ENCODE measurements at places on chromosomes 1 and 21.

DNA sequence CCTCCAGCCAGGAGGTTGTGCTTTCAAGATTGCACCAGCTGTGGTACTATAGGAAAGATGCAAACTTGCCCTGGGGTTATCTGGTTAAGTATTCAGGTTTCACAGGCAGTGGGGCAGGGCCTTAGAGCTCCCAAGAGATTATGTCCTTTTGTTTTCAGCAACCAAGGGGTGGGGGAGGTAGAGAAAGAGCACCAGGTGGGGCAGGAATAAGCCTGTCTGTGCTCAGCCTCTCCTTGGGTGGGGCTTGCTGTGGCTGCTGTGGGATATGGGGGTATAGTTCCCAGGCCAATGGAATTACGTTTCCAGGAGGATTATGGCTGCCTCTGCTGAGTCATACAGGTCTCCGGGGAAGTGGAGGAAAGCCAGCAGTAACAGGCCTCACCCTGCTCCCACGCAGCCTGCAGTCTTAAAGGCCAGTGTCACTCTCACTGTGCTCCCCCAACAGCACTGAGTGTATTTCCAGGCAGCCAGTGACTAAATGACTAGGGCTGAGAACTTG lies 508.6 kb downstream of the RWDD3 start:
- DNase-seq: peak; percentile 25

DNA sequence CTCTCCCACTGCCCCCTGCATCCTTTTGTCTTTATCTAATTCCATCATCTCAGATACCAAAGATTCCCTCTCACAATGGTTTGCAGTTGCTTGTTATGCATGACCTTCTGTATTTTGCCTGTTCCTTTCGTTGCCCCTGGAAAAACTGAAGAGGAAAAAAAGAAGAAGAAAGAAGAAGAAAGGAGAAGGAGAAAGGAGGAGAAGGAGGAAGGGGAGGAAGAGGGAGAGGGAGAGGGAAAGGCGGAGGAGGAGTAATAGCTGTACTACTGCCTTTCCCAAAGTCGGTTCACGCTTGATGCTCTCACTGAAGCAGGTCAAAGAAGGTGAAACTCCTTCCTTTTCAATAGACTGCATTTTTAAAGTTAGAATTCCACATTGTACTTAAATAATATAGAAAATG lies 513.8 kb downstream of the PTPRC start:
- no peak for DNase-seq

- DNase-seq: no peak
Observed at GRCh38 chr21:25912402-25912746, 177.6 kb downstream of the GABPA start.

- no peak for DNase-seq
Observed at GRCh38 chr1:7009741-7010525, 224.7 kb downstream of the CAMTA1 start.

DNA sequence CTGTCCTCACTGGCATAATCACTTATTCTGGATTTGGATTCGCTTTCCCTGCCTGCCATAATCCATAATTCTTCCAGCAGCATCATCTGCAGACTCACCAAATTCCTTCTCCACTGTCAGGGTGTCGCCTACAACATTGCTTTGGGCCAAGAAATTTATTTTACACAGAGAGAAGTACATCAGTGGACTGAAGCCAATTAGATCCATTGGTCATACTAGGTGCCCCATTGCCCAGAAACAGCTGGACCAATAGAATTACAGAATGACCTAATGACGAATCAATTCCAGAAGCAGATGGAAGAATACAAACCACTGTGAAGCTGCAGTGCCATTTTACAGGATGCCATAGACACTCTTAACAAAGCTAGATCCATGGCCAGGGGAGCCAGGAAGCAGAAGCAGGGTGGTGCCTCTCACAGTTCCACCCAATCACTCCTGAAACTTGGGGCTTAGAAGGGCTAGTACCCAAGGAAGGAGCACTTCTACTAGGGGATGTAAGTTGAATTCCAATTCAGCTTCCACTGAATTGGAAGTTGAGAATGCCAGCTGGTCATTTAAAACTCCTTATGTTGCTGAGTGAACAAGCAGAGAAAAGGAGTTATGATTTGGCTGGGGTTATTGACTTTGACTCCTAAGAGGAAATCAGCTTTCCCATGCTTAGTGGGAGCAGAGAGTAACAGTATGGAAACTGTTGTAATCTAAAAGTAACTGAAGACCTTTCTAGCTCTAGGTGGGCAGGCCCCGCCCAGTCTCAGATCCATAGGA lies 44.0 kb downstream of the EDN2 start:
- no peak for DNase-seq

- no peak for DNase-seq
Observed at GRCh38 chr1:117607471-117607870, 1.6 kb downstream of the TENT5C start.

- DNase-seq: no peak
Observed at GRCh38 chr1:97451046-97451826, 469.6 kb downstream of the DPYD start.

DNA sequence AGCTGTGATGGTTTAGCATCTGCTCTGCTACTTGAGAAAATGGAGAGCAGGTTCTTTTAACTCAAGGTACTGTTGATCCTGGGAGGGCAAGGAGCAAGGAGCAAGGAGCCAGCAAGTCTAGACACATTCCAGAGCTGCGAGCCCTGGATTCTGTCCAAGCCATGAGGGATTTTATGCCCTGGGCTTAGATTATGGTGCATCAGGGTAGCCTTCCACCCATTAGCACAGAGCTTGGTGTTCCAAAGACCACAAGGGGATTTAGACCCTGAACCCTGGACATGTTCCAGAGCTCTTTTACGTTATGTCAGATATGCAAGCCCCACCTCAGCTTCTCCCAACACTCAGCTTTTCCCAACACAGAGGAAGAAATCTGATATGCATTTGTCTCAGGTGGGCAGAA lies 2.0 kb upstream of the OR14I1 start:
- no peak for DNase-seq

DNA sequence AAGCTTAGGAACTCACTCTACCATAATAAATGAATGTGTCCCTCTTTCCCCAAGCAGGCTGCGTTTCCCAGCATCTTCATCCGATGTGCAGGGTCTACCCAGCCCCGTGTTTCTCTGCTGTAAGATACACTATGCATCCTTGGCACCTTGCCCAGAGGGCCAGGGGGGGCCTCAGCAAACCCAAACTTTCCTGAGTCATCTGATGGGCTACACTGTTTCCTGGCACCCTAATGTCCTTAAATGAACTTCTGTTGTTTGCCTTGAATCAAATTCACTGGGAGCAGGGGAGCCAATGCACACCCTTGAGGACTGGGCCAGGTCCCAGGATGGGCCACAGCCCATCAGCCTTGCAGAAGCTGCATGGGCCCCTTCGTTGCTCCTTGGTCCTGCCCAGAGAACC lies 145.5 kb downstream of the IGSF21 start:
- no peak for DNase-seq

DNA sequence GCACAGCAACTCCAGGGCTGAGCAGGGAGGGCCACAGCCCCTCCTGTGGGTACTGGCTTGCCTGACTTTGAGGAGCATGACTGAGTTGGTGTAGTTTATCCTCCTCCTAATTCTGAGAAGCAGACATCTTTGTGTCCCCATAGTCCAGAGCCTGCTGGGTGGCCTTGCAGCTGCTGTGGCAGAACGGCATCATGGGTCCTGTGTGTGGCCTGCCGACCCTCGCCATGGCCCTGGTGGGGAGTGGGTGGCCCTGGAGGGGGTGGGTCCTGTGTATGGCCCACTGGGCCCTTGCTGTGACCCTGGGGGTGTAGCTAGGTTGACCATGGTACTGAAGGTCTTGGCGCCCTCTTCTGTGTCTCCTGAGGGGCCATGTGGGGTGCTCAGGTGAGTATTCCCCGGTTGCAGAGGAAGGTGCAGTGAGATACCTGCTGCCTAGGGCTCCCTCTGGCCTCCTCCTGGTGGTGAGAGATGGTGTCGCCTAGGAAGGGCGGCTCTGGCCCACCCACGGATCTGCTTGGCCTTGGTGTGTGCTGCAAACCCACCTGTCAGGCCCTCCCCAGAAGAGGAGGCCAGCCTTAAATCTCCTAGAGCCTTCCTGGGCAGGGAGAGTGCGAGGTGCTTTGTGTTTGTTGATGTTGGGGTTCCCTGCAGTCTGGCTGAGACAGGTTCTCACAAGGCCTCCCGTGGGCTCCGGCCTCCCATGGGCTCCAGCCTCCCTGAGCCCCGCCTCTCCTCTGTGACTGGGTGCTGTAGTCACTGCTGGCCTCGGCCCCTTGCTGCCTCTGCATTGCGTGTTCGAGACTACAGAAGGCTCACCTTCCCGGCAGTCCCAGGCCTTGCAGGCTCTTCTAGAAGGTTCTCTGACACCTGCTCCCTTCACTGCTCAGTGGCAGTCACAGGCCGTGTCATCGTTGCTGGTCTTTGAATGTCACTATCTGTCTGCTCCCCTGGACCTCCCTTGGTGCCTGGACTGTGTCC lies 7.8 kb downstream of the SNAP47 start:
- DNase-seq: no peak

DNA sequence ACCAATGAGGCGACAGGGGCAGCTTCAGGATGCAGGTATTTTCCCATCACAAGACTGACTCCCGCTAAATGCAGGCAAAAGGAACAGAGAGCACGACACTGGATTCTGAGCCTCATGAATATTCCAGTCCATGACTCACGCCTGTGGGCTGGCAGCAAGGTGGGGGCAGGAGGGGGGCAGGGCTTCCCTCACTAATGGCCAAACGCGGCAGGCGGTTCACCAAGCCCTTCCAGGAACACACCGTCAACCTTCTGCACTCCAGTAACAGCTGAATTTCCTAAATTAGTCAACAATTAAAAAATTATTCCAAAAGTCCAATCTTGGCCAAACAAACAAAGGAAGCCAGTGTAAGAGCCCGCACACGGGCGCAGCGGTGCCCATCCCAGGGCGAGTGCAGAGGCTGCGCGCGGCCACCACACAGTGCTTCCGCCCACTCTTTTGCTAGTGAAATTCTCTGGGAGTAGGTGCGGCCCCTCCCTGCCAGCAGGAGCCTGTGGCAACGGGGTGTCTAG lies 12.5 kb upstream of the GPR153 start:
- peak; percentile 81 for DNase-seq

- peak; percentile 56 for DNase-seq
Observed at GRCh38 chr1:61082311-61083012, at the start of gene NFIA. Gene NFIA (plus strand): TSS chr1:61082561.

DNA sequence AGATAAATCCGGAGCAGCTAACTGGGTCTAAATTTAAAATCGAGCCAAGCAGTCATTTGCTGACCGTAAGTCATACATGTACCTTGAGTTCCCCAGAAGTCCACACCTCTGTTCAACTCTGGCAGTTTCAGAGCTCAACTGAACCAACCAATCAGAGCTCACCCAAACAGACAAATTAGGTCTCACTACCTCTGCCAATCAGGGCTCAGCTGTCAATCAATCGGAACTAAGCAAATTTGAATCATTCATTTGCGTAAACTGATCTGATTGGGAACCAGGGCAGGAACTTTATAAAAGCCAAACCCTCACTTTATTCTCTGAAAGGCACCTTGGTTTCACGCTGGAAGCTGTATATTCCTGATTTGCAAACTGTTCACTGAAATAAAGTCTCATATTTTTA lies 11.2 kb upstream of the ACBD6 start:
- no peak for DNase-seq

DNA sequence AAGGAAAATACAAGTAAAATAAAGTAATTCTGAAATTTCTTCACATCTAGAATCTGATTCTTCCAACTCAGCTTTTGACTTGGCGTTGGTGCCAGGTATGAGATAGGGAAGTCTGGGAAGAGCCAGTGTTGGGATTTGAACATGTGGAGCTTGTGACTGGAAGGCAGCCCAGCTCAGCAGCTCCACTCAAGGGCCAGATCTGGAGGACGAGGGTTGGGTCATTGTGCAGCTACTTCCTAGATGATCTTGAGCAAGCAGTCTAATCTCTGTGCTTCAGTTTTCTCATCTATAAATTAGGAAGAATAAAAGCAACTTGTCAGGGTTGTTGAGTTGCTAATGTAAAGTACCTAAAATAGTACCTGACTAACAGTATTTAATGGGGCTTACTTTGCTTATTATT lies 5.0 kb downstream of the ADARB1 start:
- DNase-seq: no peak

DNA sequence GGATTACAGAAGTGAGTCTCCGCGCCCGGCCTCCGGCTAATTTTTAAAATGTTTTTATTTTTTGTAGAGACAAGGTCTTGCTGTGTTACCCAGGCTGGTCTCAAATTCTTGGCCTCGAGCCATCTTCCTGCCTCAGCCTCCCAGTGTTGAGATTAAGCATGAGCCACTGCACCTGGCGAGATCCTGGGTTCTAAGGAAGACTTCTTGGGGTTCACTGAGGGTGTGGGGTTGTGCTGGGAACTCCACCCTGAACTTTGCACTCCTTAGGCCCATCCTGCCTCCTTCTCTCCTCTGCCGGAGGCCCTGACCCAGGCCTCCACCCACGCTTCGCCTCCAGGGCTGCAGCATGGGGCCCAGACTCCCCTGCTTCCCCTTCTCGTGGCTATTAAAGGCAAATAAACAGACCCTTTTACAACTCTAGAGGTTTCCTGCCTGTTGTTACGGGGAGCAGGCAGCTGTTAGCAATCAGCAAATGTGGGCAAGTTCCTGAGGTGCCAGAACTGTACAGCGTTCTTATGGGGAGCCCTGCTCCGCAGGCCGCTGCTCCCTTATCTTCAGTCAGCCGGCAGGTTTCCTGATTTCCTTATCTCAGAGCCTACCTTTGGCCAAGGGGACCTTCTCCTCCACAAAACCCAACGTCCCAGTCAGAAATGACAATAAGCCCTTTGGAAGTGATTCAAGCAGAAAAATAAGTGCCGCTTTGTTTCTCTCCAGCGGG lies 41.0 kb upstream of the LIN9 start:
- DNase-seq: peak; percentile 19

- DNase-seq: peak; percentile 16
Observed at GRCh38 chr1:94398356-94398755, 19.8 kb upstream of the ABCD3 start.

DNA sequence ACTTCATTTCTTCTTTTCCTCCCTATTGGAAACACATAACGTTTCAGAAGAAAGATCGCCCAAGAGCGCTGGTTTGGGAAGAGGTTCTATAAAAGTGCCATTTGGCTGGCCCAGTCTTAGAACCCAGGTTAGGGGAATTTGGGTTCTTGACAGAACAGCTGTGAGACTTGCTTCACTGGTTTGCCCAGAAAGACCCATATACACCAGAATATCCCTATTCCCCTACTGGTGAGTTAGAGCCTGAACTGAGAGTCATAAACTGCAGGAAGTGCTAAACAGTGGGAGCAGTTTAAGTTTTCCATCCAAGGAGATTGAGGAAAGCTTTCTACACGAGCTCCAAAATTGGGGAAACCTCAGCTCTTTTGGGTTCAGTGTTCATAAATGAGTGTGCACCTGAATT lies 275.2 kb downstream of the VAV3 start:
- DNase-seq: no peak

- no peak for DNase-seq
Observed at GRCh38 chr1:161070761-161071160, 1.1 kb upstream of the ARHGAP30 start.

- DNase-seq: no peak
Observed at GRCh38 chr1:205127646-205128045, 5.9 kb upstream of the RBBP5 start.

GRCh38 chr1:232996143-232996542 lies 45.7 kb downstream of the NTPCR start:
- DNase-seq: no peak

- no peak for DNase-seq
Observed at GRCh38 chr1:109886827-109887226, 23.8 kb upstream of the CSF1 start.
